Activated effector memory CD4-positive, alpha-beta T cell treated with Interleukin-2 at 50 U/mL for 16 hours (primary cell): ENCODE measurements at places on chromosomes 3 and 15.

- DNase-seq = no peak
Observed at GRCh38 chr15:87757084-87757483, 499.5 kb downstream of the NTRK3 start.

GRCh38 chr15:29849218-29849617 lies 26.9 kb upstream of the TJP1 start:
- DNase-seq = no peak

- DNase-seq = no peak
Observed at GRCh38 chr3:101532783-101533602, 20.0 kb upstream of the SENP7 start.

DNA sequence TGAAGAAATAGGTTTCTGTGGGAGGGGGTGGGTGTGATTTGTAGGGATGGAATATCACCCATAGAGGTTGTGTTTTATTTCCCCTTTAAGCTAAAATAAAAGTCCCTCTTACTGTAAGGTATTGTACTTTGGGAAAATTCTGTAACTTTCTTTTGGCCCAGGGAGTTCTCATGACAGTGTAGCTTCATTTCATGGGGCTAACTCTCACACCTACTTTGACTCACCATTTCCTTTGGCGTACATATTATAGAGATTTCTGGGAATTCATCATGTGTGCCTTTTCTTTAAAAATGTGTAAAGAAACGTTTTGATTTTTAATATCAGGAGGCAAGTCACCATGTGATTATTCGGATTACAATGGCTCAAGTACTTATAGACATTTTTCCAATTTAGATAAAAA lies 477.7 kb upstream of the CFAP20DC start:
- DNase-seq = no peak

DNA sequence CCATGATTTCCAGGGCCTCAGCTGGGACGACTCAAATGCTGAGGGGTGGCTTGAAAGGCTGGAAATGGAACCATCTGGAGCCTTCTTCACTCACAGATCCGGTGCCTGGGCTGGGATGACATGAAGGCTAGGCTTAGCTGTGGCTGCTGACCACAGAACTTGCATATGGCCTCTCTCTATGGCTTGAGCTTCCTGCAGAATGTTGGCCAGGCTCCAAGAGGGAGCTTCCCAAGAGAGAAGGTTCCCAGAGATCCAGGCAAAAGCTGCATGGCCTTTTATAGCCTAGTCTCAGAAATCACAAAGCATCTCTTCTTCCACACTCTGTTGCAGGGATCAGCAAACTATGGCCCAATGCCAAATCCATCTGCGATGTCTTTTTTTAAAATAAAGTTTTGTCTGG lies 44.8 kb downstream of the GATM start:
- DNase-seq = no peak

GRCh38 chr15:36458411-36458810 lies 121.0 kb upstream of the CDIN1 start:
- no peak for DNase-seq

GRCh38 chr15:70065006-70065722 lies 32.6 kb downstream of the TLE3 start:
- no peak for DNase-seq

GRCh38 chr3:106687905-106688304 lies 689.3 kb upstream of the CCDC54 start:
- no peak for DNase-seq

DNA sequence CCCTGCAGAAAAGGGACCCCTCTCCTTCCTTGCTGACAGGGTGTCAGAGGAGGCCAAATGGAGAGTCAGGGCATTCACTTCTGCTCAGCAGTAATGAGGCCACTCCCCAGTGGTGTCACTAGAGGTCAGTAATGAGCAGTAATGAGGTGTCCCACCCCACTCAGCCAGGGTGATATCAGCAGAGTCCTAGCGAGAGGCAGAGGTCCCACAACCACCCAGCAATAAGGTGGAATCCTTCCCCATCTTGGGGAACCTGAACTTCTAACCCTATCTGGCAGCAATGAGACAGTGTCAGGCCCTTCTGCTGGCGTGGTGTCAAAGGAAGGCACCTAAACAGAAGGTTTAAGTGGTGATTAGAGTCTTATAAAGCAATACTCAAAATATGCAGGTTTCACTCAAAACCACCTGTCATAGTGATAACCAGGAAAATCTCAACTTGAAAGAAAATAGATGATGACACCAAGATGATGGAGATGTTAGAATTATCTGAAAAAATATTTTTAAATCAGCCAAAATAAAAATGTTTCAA lies 12.9 kb downstream of the OCA2 start:
- DNase-seq = no peak

DNA sequence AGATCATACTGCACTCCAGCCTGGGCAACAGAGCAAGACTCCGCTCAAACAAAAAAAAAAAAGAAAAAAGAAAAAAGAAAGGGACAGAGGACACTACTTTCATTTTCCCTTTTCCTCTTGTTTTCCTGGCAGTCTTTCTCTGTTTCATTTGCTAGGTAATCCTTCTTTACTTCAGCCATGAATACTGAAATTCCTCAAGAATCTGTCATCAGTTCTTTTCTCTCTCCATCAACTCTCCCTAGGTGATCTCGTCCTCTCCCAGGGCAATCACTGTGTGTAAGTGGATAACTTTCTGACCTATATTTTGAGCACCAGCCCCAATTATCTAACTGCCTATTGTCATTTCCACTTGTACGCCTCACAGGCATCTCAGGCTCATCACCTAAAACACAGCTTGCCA lies 51.5 kb downstream of the TTC23 start:
- DNase-seq = no peak

GRCh38 chr15:59814409-59814808 lies 125.3 kb upstream of the BNIP2 start:
- peak; percentile 28 for DNase-seq

GRCh38 chr3:49813497-49814174 lies at the start of gene UBA7:
UBA7 (minus strand) TSS chr3:49813953; CDS start chr3:49813787, 166 bp downstream.
- DNase-seq = peak; percentile 24

DNA sequence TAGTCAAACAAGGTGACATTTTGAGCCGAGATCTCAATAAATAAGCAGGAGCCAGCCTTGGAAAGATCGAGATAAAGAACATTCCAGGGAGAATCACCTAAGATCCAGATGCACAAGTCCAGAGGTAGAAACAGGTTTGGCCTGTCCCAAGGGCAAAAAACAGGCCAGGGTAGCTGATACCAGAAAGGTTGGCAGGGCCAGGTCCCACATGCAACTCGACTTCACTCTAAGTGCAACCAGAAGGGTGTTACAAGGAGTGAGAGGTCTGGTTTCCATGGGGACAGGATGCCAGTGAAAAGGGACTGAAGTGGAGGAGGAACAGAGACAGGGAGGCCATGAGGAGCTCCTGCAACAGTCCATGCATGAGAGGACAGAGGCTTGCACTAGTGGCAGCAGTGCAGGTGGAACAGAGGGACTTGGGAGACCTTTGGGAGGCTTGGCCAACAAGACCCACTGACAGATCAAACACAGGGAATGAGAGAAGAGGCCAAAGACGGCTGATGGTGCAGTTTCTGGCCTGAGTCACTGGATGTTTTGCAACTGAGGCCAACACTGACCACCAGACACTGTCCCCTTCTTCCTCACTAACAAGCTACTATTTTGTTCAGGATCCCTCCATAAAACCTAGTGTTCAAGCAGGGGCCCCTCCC lies 5.2 kb downstream of the TPRA1 start:
- no peak for DNase-seq

GRCh38 chr3:53056442-53056841 lies 10.6 kb upstream of the SFMBT1 start:
- no peak for DNase-seq

- no peak for DNase-seq
Observed at GRCh38 chr3:123688241-123688747, 103.4 kb upstream of the HACD2 start.

DNA sequence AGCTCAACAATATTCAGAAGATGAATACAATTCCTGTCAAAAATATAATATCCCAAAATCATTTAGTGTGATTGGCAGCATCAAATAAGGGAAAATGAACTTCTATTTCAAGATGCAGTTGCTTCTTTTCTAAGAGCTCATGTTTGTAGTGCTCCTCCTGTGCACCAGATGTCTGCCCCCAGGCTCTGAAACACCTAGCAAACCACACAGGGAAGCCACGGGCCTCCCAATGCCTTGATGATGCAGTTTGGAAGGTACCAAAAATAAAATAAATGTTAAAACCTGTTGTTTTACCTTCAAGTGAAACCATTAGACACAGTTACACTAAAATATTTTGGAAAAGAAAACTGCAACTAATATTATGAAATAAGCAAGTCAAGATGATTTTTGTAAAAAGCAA lies 22.2 kb downstream of the CFAP20DC start:
- no peak for DNase-seq

DNA sequence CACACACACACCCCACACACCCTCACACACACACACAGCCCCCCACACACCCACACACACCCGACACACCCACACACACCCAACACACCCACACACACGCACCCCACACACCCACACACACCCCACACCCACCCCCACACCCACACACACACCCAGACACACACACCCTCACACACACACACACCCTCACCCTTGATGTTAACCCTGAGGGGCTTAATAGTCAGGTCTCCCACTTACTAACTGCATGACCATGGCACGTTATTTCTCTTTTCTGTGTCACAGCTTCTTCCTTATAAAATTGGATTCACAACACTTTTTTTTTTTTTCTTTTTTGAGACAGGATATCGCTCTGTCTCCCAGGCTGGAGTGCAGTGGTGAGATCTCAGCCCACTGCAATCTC lies 2.8 kb downstream of the GRM2 start:
- no peak for DNase-seq

- DNase-seq = no peak
Observed at GRCh38 chr3:15171096-15171495, 35.0 kb upstream of the CAPN7 start.

DNA sequence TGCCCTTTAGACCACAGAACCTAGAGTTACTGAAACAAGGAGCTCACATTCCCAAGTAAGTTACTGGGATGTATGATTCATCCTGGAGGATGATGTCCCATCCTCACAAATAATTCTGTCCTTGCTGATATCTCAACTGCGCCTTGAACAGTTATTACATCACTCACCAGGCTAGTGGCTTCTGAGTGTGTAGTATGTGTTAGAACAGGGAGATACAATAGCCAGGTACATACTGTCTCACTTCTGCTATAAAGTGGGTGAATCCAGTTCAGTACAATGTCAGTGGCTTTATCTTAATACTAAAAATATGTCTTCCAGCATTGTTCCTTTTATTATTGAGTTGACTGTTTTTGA lies 483.2 kb upstream of the FRG2C start:
- DNase-seq = no peak

GRCh38 chr15:82540984-82541431 lies 751 bp upstream of the RPS17 start:
- DNase-seq = no peak
